ENCODE measurements at places on chromosomes 1 and 21.
A peak's percentile ranks its signal among the peaks of the same experiment; 100 is the strongest.

DNA sequence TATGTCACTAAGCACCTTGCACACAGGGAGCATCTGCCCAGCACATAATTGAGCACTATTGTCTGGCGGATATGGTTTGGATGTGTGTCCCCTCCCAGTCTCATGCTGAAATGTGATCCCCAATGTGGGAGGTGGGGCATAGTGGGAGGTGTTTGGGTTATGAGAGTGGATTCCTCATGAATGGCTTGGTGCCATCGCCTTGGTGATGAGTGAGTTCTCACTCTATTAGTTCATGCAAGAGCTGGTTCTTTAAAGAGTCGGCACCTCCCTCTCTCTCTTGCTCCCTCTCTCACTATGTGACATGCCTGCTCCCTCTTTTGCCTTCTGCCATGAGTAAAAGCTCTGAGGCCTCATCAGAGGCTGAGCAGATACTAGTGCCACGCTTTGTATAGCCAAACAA lies 9.5 kb downstream of the CTSK start:
- no peak overlapping the region for H3K4me3 ChIP-seq
- DNase-seq = no peak
- no peak overlapping the region for H3K27ac ChIP-seq
- peaks cover 84% of the 10 kb centered on the region for H3K36me3 ChIP-seq

DNA sequence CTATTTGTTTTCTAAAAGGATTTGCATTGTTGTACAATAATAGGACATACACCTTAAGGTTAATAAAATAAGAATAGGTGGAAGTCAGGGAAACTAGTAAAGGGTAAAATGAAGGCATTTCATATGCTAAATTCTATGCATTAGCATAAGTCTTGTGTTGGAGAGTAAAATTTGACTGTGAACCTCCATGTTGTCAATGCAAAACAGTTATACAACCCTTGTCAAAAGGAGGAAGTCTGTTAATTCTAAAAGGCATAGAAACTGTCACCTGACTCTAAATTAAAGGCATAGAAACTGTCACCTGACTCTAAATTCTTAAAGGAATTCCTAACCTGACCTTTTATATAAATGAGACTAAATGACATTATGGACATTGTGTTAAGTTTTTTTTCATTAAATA lies 291.8 kb downstream of the OLFM3 start:
- no peaks in the 10 kb centered on the region for H3K4me1 ChIP-seq
- no peak for DNase-seq
- H3K4me3 ChIP-seq = no peak overlapping the region
- no peaks in the 10 kb centered on the region for H3K27me3 ChIP-seq

GRCh38 chr1:209618756-209619420 lies 33.3 kb downstream of the LAMB3 start:
- peak overlapping the region; percentile 37 for H3K27ac ChIP-seq
- DNase-seq = peak; percentile 54
- no peaks in the 10 kb centered on the region for H3K27me3 ChIP-seq
- H3K4me1 ChIP-seq = peaks cover 48% of the 10 kb centered on the region

GRCh38 chr1:177426497-177426896 lies 255.7 kb downstream of the BRINP2 start:
- DNase-seq = no peak
- no peaks in the 10 kb centered on the region for H3K36me3 ChIP-seq
- H3K27me3 ChIP-seq = no peaks in the 10 kb centered on the region
- H3K4me3 ChIP-seq = no peak overlapping the region

DNA sequence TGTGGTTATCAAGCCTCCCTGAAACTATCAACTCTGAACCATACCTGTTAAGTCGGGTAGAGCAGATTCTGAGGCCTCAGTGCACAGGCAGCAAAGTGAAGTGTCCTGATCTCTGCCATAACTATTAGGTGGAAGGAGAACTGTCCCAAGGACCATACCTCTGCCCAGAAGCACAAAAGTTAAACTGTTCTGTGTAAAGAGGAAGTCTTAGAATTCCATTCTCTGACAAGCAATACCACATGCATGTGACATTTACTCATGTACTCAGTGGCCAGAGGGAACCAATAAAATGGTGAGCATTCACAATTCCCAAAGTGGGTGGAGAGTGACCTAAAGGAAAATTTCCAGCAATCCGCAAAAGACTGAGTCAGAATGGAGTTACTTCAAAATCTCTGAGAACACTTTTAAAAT lies 61.0 kb downstream of the TOR3A start:
- no peak for DNase-seq
- peak overlapping the region; percentile 42 for H3K27ac ChIP-seq
- peaks cover 55% of the 10 kb centered on the region for H3K4me1 ChIP-seq
- H3K27me3 ChIP-seq = no peaks in the 10 kb centered on the region
- no peak overlapping the region for H3K4me3 ChIP-seq
- no peaks in the 10 kb centered on the region for H3K36me3 ChIP-seq

- no peak overlapping the region for H3K4me3 ChIP-seq
- no peak overlapping the region for H3K27ac ChIP-seq
- no peaks in the 10 kb centered on the region for H3K36me3 ChIP-seq
- no peaks in the 10 kb centered on the region for H3K4me1 ChIP-seq
These were observed 66.6 kb upstream of the RHOU start for GRCh38 chr1:228668553-228669241.

GRCh38 chr1:116677474-116678062 lies 10.0 kb upstream of the IGSF3 start:
- H3K4me3 ChIP-seq = no peak overlapping the region
- no peak overlapping the region for H3K27ac ChIP-seq
- no peaks in the 10 kb centered on the region for H3K27me3 ChIP-seq
- no peaks in the 10 kb centered on the region for H3K36me3 ChIP-seq
- H3K4me1 ChIP-seq = peaks cover 3% of the 10 kb centered on the region

DNA sequence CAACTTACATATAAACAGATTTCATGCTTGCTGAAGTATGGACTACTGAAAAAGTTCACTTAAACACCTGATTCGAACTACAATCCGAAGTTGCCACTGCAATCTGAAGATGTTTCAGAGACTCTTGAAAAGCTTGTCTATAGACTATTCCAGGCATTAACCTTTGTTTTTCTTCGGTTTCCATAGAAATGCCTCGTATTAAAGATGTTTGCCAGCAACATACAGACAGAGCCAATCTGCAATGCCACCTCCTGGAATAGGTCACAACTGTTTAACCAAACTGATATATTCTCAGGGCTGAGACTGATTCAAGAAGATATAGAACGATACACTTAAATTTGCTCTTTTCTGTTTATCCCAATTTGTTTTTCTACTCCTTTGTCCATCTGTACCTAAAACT lies 28.9 kb upstream of the DMRTB1 start:
- no peaks in the 10 kb centered on the region for H3K4me1 ChIP-seq
- H3K36me3 ChIP-seq = no peaks in the 10 kb centered on the region
- no peak overlapping the region for H3K27ac ChIP-seq
- DNase-seq = no peak

DNA sequence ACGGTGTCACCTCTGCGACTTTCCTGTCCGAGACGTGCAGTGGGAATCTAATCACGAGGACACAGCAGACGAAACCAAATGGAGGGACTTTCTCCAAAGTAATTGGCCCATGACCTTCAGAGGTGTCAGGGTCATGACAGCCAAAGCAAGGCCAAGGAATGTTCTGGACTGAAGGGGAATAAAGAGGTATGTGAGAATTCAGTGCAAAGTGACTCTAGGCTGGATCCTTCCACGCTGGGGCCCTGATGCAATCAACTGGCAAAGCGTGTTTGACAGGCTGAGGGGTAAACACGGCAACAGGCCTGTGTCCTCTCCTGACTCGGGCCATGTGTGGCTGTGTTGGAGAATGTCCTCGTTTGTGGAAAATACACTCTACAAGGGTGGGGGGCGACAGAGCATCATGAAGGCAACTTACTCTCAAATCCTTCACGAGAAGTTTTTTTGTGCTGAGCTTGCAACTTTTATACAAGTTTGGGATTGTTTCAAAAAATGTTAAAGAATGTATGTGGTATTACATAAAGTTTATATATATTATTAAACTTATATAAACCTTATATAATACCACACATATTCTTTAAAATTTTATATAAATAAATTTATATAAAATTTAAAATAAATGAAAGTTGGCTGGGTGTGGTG lies 1.7 kb downstream of the CFAP74 start:
- peaks cover 75% of the 10 kb centered on the region for H3K27me3 ChIP-seq
- peaks cover 5% of the 10 kb centered on the region for H3K4me1 ChIP-seq
- no peaks in the 10 kb centered on the region for H3K36me3 ChIP-seq
- H3K27ac ChIP-seq = no peak overlapping the region
- H3K4me3 ChIP-seq = no peak overlapping the region
- no peak for DNase-seq

DNA sequence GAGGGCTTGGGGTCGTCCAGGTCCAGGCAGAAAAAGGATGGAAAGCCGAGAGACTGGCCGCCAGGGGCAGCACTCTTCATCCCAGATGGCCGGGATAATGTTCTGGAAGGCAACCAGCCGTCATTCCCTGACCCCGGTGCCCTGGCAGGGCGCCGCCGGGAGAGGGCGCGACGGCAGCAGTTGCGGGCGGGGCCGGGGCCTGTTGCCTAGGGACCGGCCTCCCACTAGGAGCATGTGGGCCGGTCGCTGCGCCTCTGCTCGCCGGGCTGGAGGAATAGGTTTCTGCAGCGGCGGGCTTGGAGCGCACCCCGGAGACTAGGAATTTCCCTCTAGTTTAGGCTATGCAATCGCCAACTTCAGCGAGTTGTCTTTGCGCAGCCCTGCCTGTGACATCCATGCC lies 11.0 kb downstream of the DMRTB1 start:
- H3K27ac ChIP-seq = no peak overlapping the region
- H3K27me3 ChIP-seq = peaks cover 7% of the 10 kb centered on the region
- no peak overlapping the region for H3K4me3 ChIP-seq
- H3K4me1 ChIP-seq = peaks cover 6% of the 10 kb centered on the region

GRCh38 chr1:70906800-70907199 lies 140.8 kb downstream of the PTGER3 start:
- H3K36me3 ChIP-seq = no peaks in the 10 kb centered on the region
- H3K27ac ChIP-seq = no peak overlapping the region
- no peak for DNase-seq
- H3K4me1 ChIP-seq = no peaks in the 10 kb centered on the region

DNA sequence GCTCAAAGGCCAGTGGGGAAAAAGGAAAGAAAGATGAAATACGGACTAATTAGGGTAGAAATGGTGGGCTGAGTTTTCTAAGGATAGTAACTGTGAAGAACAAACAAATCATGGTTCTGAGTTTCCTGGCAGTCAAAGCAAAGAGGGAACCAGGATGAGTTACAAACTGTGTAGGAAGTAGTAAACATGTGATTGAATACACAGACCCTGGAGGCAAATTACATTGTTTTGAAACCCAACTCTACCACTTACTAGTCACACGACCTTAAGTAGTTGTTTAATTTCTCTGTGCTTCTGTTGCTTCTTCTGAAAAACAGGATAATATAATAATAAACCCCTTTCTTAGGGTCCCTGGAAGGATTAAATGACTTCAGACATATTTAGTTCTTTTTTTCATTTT lies 11.2 kb upstream of the LUZP1 start:
- H3K27ac ChIP-seq = no peak overlapping the region
- H3K4me1 ChIP-seq = peaks cover 18% of the 10 kb centered on the region
- no peaks in the 10 kb centered on the region for H3K27me3 ChIP-seq
- H3K36me3 ChIP-seq = no peaks in the 10 kb centered on the region
- no peak for DNase-seq

DNA sequence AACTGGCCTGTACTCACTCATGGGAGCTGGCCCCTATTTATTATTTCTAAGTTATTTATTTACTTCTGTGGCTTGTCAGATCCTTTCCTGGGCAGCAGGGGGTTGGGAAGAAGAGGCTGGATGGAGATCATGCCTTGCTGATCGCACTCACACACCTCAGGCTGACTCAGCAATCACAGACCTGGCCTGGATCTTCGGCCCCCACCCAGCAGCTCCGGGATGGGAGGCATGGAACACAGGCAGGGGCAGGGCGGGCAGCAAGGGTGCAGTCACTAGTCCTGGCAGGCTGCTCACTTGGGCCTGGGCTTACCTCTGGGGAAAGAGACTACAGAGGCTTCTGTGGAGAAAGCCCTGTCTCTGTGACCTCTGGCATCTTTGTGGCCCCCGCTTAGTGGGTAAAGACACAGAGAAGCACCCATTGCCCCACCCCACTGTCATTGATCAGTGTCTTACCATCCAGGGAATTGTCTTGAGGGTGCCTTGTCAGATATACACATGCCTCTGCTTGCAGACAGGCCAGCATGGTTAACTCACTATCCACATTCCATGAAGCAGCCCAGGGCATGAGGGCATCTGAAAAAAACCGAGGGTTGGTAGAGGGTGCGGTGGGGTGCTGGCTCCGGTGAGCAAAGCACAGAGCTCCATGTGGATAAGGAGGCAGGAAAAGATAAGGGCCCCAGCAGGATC lies 3.7 kb downstream of the ARTN start:
- no peak overlapping the region for H3K27ac ChIP-seq
- no peak for DNase-seq
- H3K36me3 ChIP-seq = no peaks in the 10 kb centered on the region
- H3K4me1 ChIP-seq = peaks cover 36% of the 10 kb centered on the region
- peaks cover 26% of the 10 kb centered on the region for H3K27me3 ChIP-seq

GRCh38 chr1:173869021-173869359 lies 810 bp downstream of the ZBTB37 start:
- H3K36me3 ChIP-seq = peaks cover 59% of the 10 kb centered on the region
- peak overlapping the region; percentile 87 for H3K4me3 ChIP-seq
- peak overlapping the region; percentile 97 for H3K27ac ChIP-seq
- H3K4me1 ChIP-seq = peaks cover 36% of the 10 kb centered on the region

GRCh38 chr1:231899046-231899445 lies 272.5 kb downstream of the DISC1 start:
- H3K4me3 ChIP-seq = no peak overlapping the region
- no peaks in the 10 kb centered on the region for H3K4me1 ChIP-seq

- H3K36me3 ChIP-seq = no peaks in the 10 kb centered on the region
- H3K27me3 ChIP-seq = no peaks in the 10 kb centered on the region
- H3K4me3 ChIP-seq = no peak overlapping the region
- peaks cover 15% of the 10 kb centered on the region for H3K4me1 ChIP-seq
These were observed 114.1 kb downstream of the HS2ST1 start for GRCh38 chr1:87028576-87028975.

- H3K4me1 ChIP-seq = peaks cover 34% of the 10 kb centered on the region
- no peak for DNase-seq
- H3K27ac ChIP-seq = no peak overlapping the region
- no peak overlapping the region for H3K4me3 ChIP-seq
- H3K36me3 ChIP-seq = no peaks in the 10 kb centered on the region
These were observed 4.5 kb downstream of the CDKN2C start for GRCh38 chr1:50974618-50974935.

GRCh38 chr1:227892489-227893299 lies 55.0 kb downstream of the WNT9A start:
- DNase-seq = peak; percentile 13
- H3K4me3 ChIP-seq = no peak overlapping the region
- no peak overlapping the region for H3K27ac ChIP-seq
- H3K36me3 ChIP-seq = no peaks in the 10 kb centered on the region

All from heart right ventricle (tissue), 16 donors.